ENCODE measurements at places on chromosomes 7 and 10. TPM values are rescaled to one million over a fixed set of nuclear protein-coding genes. Genes with fewer than 3 reads are reported as not detected.
A peak's percentile ranks its signal among the peaks of the same experiment; 100 is the strongest.

DNA sequence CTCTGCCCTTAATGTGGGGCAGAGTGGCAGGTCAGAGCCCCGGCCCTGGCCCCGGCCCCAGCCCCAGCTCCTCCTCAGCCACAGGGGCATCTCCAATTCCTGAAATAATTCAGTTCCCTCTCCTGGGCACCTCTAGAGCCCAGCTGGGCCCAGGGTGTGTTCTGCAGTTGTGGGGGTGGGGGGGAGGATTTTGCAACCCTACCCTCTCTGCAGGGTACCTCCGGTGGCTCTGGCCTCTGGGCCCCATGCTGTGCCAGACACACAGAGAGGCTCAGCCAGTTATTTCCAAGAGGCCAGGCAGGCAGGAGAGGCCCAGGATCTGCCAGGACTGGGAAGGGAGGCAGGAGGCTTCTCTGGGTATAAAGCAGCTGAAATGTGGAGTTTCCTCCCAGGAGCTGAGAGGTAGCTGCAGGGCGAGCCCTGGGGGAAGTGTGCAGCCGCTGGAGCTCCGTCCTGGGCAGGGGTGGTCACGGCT, 47.9 kb downstream of the PWWP2B start:
- no peak for DNase-seq
- no peaks in the 10 kb centered on the region for H3K36me3 ChIP-seq
- H3K27ac ChIP-seq: peak overlapping the region; percentile 42
- peaks cover 29% of the 10 kb centered on the region for H3K4me1 ChIP-seq

DNA sequence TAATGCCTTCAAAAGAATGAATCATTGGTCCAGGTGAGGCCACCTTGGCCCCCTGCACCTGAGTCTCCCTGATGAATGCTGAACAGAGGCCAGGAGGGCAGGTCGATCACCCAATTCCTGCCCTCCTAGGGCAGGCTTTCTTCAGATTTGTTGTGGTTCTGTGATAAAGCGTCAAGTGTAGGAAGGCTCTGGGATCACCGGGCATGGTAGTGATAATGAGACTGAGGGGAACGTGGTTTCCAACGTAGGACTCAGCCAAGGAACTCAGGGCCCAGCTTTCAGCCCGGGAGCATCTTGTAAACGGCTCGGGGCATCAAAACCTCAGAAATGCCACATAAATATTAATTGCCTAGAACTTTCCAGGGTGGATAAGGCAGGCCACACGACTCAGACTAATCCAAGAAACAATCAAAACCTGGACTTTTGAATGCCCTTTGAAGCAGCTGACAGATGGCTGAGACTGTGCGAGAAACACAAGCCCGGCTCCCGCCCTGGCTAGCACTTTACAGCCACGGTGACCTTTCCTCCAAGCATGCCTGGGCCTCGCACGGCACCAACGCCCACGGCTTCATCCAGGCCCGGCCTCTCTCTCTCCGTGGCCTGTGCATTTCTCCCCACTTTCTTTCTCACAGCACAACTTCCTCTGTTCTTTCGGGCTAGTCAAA, 239.3 kb upstream of the GRB10 start:
- no peak for DNase-seq
- no peak overlapping the region for H3K27ac ChIP-seq
- H3K4me3 ChIP-seq: no peak overlapping the region
- H3K27me3 ChIP-seq: no peaks in the 10 kb centered on the region

GRCh38 chr10:71705582-71705981, 14.0 kb downstream of the C10orf105 start:
- peaks cover 15% of the 10 kb centered on the region for H3K4me1 ChIP-seq
- no peak overlapping the region for H3K4me3 ChIP-seq
- H3K27ac ChIP-seq: no peak overlapping the region
- DNase-seq: no peak

DNA sequence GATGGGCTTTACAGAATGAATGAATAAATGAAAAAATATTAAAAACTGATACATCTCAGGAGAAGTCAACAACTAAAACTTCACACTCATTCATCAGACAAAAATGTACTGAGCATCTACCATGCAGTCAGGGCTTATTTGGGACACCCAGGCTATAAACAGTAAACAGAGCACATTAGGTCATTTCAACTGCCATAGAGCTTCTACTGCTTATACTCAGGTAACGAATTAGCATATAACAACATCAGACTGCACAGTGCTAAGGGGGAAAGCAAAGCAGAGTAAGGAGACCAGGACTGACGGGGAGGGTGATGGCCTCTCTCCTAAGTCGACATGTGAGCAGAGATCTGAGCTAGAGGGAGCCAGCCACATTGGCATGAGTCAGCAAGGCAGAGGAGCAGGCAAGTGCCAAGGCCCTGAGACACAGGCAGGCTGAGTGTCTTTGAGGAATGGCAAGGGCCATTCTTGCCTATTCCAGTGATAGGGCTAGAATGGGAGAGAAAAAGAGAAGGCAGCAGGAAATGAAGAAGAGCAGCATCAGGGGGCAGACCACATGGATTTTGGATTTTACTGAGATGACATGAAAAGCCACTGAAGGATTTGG, 528.9 kb downstream of the PARD3 start:
- DNase-seq: peak; percentile 11
- no peak overlapping the region for H3K27ac ChIP-seq
- peaks cover 19% of the 10 kb centered on the region for H3K27me3 ChIP-seq
- peaks cover 18% of the 10 kb centered on the region for H3K4me1 ChIP-seq
- H3K4me3 ChIP-seq: no peak overlapping the region
- H3K36me3 ChIP-seq: no peaks in the 10 kb centered on the region

DNA sequence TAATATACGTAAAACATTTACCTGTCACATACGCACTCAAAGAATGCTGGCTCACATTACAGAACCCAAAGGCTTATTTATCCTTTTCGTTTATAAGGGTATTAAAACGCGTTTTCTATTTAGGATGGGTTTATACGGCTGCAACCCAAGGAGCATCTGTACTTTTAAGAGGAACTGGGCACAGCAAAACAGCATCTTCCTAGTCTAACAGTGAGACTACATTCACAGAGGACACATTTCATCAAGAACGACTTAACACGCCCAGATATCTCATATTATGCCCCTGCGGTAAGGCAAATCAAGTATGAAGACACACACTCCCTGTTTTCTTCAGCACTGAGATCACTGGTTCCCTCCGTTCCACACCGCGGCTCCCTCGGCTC, 533 bp upstream of the DMTF1 start:
- H3K4me3 ChIP-seq: peak overlapping the region; percentile 84
- H3K36me3 ChIP-seq: peaks cover 9% of the 10 kb centered on the region
- no peak for DNase-seq
- no peaks in the 10 kb centered on the region for H3K27me3 ChIP-seq

- H3K27me3 ChIP-seq: no peaks in the 10 kb centered on the region
- H3K36me3 ChIP-seq: no peaks in the 10 kb centered on the region
- no peaks in the 10 kb centered on the region for H3K4me1 ChIP-seq
- H3K27ac ChIP-seq: no peak overlapping the region
- H3K4me3 ChIP-seq: no peak overlapping the region
- no peak for DNase-seq
Measured at GRCh38 chr10:71651928-71652327, 67.7 kb downstream of the C10orf105 start.

DNA sequence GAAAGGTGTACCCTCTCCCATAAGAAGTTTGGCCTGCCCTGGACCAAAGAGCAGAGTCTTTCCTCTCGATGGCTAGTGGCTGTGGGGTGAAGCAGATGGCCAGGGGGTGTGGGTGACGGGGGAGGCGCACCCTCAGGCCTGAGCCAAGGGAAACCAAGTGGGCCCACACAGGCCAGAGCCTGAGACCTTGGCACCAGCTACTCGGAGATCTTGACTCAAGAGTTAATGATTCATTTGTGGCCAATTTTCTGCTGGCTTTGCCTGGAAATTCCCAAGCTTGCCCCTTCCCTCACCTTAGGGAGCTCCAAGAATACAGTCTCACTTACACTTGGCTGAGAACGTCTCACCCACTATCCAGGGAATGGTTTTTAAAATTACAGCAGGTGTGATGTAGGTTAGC, 42.7 kb downstream of the ZMIZ1 start:
- H3K27ac ChIP-seq: no peak overlapping the region
- H3K36me3 ChIP-seq: no peaks in the 10 kb centered on the region
- H3K27me3 ChIP-seq: no peaks in the 10 kb centered on the region
- DNase-seq: no peak

DNA sequence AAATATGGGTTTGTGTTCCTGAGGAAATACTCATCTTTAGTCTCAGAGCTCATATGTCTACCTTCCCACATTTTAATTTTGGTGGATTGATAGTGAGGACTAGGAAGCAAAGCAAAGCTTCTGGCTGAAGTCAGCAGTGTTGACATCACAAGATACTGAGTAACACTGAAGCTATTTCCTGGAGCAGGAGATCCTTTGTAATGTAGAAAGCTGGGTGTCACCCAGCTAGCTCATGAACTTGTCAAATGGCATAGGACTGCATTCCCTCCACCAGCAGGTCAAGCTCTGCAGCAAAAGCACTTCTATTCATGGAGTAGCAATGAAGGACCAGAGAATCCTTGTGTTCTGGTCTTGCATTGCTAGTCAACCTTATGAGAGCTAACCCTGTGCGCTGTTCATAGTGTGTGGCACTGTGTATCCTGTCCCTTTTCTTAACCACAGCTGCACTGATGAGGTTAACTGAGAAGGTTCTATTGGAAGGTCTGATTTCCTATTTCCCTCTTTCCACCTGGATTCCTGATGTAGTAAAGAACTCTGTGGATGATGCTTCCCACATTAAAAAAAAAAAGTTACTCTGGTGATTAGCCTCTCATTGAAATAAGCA, 94.8 kb upstream of the ZNF804B start:
- H3K4me3 ChIP-seq: no peak overlapping the region
- no peaks in the 10 kb centered on the region for H3K36me3 ChIP-seq
- H3K4me1 ChIP-seq: no peaks in the 10 kb centered on the region
- H3K27ac ChIP-seq: no peak overlapping the region

- H3K27me3 ChIP-seq: no peaks in the 10 kb centered on the region
- H3K4me3 ChIP-seq: no peak overlapping the region
- no peak overlapping the region for H3K27ac ChIP-seq
- H3K36me3 ChIP-seq: no peaks in the 10 kb centered on the region
- no peak for DNase-seq
Measured at GRCh38 chr10:71643904-71644303, 75.7 kb downstream of the C10orf105 start.

- DNase-seq: no peak
- H3K27ac ChIP-seq: no peak overlapping the region
- H3K4me3 ChIP-seq: no peak overlapping the region
- H3K27me3 ChIP-seq: peaks cover 6% of the 10 kb centered on the region
Measured at GRCh38 chr7:155571581-155572345, 25.4 kb upstream of the CNPY1 start.

- H3K4me3 ChIP-seq: peak overlapping the region; percentile 95
- no peaks in the 10 kb centered on the region for H3K27me3 ChIP-seq
- peak overlapping the region; percentile 99 for H3K27ac ChIP-seq
- H3K4me1 ChIP-seq: peaks cover 23% of the 10 kb centered on the region
- no peak for DNase-seq
Measured at GRCh38 chr10:92593619-92594588, 974 bp downstream of the KIF11 start.

- no peak overlapping the region for H3K4me3 ChIP-seq
- DNase-seq: no peak
- H3K27me3 ChIP-seq: no peaks in the 10 kb centered on the region
- no peaks in the 10 kb centered on the region for H3K4me1 ChIP-seq
- no peak overlapping the region for H3K27ac ChIP-seq
Measured at GRCh38 chr10:10613656-10614244, 403.9 kb upstream of the CELF2 start.

DNA sequence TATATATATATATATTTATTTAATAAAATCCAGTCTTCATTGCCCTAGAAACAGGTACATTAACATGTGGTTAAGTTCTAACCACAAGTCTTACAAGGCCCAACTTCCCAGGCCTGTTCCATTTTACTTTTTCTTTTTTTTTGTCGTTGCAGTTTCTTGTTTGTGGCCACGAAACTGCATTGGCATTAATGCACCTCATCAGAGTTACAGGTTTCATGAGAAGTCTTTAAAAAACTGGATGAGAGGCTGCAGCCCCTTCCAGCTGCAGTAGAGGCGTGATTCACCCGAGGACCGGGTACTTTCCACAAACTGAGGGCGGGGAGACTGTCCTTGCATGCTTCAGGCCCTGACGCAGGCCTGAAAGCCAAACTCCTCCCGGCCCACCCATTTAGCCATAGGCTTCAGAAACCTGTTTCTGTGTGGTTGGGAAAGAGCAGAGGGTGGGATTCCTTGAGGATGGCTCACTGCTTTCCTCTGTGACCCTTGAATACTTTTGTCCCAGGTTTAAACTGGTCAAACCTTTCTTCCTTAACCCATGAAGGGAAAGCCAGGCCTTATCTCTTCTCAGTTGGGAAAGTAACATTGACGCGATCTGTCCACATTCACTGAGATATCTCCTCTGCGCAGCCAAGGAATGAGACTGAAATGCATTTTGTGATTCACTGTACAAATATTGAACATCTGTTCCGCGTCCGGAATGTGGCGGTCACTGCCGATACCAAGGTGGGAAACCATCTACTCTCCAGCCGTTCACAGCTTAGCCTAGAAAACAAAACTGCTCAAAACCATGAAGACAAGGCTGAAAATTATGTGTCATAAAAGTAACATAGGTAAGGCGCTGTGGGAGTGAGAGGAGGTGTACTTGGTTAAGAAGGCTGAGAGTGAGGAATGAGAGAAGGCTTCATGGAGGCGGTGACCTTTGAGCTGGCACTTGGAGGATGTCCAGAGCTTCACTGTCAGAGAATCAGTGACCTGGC, 311.7 kb downstream of the GATA3 start:
- no peaks in the 10 kb centered on the region for H3K36me3 ChIP-seq
- DNase-seq: peak; percentile 44
- H3K27me3 ChIP-seq: no peaks in the 10 kb centered on the region
- H3K4me1 ChIP-seq: peaks cover 28% of the 10 kb centered on the region
- H3K4me3 ChIP-seq: no peak overlapping the region

GRCh38 chr10:50533296-50533695, 90.5 kb downstream of the SGMS1 start:
- no peak overlapping the region for H3K4me3 ChIP-seq
- no peaks in the 10 kb centered on the region for H3K36me3 ChIP-seq
- no peak overlapping the region for H3K27ac ChIP-seq
- peaks cover 31% of the 10 kb centered on the region for H3K4me1 ChIP-seq

- DNase-seq: no peak
- peaks cover 7% of the 10 kb centered on the region for H3K36me3 ChIP-seq
- H3K27ac ChIP-seq: no peak overlapping the region
- H3K4me1 ChIP-seq: peaks cover 4% of the 10 kb centered on the region
Measured at GRCh38 chr7:139709485-139709884, 68.3 kb downstream of the HIPK2 start.

GRCh38 chr10:120075349-120075748, 182.8 kb downstream of the SEC23IP start:
- H3K4me1 ChIP-seq: no peaks in the 10 kb centered on the region
- H3K27ac ChIP-seq: no peak overlapping the region
- H3K27me3 ChIP-seq: peaks cover 19% of the 10 kb centered on the region
- no peak overlapping the region for H3K4me3 ChIP-seq

Gene MUC3A
- total RNA-seq: not detected

Gene FAM25A
- not detected for total RNA-seq

Gene TMEM236
- total RNA-seq: not detected

Gene AKR1C4
- not detected for total RNA-seq

Gene TRIM74
- 0.86 TPM for total RNA-seq

Gene ZNF365
- total RNA-seq: not detected

Gene LRGUK
- 0.14 TPM for total RNA-seq
